SHP77 treated with DMSO at 0.1 percent for 48 hours (cell line): ENCODE measurements at places on chromosomes 3 and 15.

- no peak for DNase-seq
Observed at GRCh38 chr15:85954586-85954985, 125.1 kb upstream of the AGBL1 start.

DNA sequence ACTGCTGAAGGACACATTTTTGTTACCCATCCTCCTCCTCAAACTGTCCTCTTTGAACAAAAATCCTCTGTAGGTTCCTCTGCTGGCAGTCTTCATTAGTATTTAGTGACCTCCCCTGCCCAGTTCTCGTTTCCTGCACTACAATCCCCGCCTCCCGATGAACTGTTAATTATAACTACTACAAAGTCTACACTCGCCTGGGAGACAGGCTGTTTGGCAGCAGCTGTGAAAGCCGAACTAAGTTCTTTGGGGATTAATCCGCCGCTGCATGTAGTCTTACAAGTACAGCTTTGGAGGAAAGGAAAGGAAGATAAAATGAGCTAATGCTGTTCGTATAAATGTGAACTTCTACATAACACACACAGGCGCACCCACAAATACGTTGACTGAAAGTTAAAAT is 160.0 kb upstream of the WNT5A start:
- no peak for DNase-seq

GRCh38 chr15:92687746-92688145 is 32.2 kb upstream of the FAM174B start:
- DNase-seq, result no peak

DNA sequence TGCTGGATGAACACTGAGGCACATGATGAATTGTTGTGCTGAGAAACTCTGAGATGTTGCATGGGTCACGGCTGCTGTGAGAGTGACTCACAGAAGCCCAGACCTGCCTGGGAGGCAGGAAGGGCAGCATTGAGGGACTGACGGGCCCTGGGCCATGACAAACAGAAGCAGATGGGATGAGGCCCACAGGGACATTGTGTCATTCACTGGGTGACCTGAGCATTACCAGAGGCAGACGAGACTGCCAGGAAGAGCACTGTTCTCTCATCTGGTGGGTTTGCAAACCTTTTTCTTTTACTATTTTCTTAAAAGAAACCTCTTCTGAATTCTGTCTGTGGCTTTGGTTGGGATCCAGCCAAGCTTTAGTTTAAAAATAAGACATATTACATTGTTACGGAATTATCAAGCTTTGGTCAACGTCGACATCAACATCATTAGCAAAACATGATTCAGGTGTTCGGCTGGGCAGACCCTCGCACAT is 67.8 kb downstream of the BDH1 start:
- no peak for DNase-seq

GRCh38 chr3:48470286-48470685 is 23.7 kb downstream of the ATRIP start:
- no peak for DNase-seq

GRCh38 chr3:185094697-185095096 is 58.2 kb downstream of the C3orf70 start:
- no peak for DNase-seq

GRCh38 chr3:179081885-179082284 is 10.3 kb upstream of the ZMAT3 start:
- DNase-seq, result no peak

GRCh38 chr3:37763309-37763708 is 98.4 kb upstream of the CTDSPL start:
- no peak for DNase-seq

GRCh38 chr15:40847223-40847961 is 3.5 kb downstream of the SPINT1 start:
- DNase-seq, result peak; percentile 15

- DNase-seq, result no peak
Observed at GRCh38 chr3:138384976-138385375, 36.6 kb downstream of the MRAS start.

GRCh38 chr15:100694381-100695021 is 92.1 kb downstream of the ASB7 start:
- no peak for DNase-seq

DNA sequence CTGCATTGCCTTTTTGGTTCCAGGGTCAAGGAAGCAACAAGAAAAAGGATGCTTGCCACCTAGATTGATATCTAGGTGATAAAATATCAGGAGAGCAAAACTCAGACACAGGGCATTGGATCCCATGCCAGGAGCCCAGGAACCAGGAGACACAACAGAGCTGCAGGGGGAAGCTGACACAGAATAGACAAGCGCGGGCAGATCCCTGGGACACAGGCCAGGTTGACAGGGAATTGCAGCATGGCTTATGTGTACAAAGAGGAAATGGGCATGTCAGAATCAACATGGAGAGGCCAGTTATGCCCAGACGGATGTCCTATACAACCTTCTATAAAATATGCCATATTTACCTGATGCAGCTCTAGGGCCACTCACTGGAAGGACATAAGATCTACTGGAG is 84.2 kb downstream of the SEMA6D start:
- DNase-seq, result no peak

GRCh38 chr3:134614955-134615354 is 35.9 kb downstream of the KY start:
- DNase-seq, result no peak
